ENCODE measurements at places on chromosomes 1 and 21.
A peak's percentile ranks its signal among the peaks of the same experiment; 100 is the strongest.

GRCh38 chr1:168783458-168784210 is 54.6 kb upstream of the DPT start:
- no peak for DNase-seq

- peak; percentile 32 for DNase-seq
Measured at GRCh38 chr1:77929806-77930205, 41.4 kb downstream of the NEXN start.

DNA sequence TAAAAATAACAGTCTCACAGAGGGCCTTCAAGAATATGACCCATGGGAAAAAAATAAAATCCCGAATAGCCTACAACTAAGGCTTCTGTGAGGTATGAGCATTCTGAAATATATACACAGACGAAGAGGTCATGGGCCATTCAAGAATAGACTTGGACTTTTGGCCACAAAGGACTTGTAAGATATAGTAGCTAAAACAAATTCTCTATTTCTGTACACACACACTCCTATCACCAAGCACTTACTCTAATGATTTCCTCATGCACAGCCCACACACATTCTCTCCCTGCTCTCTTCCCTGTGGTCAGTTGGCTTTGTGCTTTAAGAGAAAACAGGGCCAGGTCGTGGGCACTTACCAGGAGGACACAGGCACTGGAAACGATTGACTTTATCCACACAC is 69.7 kb upstream of the ADAM30 start:
- peak; percentile 23 for DNase-seq

DNA sequence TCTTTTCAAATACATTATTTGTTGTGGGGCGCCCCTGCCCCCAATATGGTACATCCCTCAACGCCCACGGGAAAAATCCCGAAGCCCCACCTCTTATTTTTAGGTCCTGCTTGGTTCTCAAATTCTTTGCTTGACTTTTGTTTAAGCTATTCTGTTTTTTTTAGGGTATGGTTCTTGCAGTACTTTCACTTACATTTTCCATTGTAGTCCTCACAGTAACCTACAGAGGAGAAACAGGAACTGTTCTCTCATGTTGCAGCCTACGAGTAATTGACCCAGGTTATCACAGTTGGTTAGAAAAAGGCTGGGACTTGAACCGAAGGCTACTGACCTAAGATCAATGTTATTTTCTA is 697 bp upstream of the C21orf91 start:
- peak; percentile 84 for DNase-seq

DNA sequence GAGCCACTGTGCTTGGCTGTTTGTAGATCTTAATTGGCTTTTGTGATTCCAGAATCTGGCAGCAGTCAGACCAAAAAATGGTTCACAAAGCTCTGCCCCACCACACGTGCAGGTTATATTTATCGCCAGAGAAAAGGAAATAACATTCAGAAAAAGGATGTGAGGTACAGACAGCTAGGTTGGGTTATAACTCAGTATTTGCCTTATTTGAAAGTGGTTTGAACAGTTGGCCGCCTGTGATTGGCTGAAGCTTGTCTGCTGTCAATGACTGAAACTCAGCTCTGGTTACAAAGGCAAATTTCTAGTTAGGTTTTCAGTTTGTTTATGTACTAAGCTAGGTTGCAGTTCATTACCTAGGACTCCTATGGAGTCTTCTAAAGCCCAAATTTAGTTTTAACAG is 9.6 kb downstream of the SH3BGR start:
- no peak for DNase-seq

GRCh38 chr1:117653732-117654492 is 48.1 kb downstream of the TENT5C start:
- no peak for DNase-seq

- DNase-seq, result no peak
Measured at GRCh38 chr1:53734650-53735211, 4.2 kb downstream of the GLIS1 start.

DNA sequence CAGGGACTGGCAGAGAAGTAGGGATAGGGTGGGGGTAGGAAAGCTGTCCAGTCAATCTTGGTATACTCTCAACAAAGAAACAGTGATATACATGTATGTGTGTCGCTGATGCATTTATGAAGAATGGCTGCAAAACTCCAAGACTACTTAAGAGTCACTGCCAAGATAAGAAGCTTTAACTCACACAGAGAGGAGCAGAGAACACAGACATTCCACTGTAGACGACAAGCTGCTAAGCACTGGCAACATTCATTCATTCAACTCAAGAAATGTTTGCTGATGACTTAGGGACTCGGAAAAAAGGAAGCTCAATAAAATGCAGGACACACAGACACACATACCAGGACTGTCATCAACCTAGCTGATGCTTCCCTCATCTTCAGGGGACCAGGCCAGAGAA is 5.5 kb downstream of the CTNNBIP1 start:
- no peak for DNase-seq

- DNase-seq, result no peak
Measured at GRCh38 chr1:200708769-200709168, 29.9 kb upstream of the CAMSAP2 start.

- no peak for DNase-seq
Measured at GRCh38 chr1:91135799-91136198, 114.0 kb upstream of the ZNF644 start.

DNA sequence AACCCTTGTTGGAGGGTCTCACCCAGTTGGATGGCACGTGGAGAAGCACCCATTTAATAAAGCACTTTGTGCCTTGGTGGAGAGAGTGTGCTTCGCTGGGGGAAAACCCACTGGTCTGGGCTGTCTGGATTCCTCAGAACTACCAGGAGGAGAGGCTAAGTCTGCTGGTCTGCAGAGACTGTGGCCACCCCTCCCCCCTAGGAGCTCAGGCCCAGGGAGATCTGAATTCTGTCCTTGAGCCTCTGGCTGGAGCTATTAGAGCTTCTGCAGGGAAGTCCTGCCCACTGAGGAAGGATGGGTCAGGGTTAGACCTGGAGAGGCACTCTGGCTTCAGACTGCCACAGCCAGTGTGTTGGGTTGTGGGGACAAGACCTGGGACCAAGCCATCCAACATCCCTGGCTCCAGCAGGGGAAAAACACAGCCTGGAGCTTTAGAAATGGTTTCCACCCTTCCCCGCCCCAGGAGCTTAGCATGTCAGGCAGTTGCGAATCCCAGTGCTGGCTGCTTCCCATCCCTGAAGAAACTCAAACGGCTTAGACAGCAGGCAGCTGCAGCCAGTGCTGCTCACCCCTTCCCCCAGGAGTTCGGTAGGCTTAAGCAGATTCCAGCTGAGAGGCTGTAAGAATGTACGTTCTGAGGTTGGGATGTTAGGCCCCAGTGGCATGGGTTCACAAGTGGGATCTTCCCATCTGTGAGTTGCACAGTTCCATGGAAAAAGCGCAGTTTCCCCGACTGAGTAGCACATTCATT is 288.3 kb downstream of the TGFB2 start:
- DNase-seq, result no peak

GRCh38 chr1:87941337-87941946 is 612.8 kb downstream of the LMO4 start:
- DNase-seq, result no peak

- no peak for DNase-seq
Measured at GRCh38 chr1:151713044-151713443, 3.6 kb downstream of the CELF3 start.

DNA sequence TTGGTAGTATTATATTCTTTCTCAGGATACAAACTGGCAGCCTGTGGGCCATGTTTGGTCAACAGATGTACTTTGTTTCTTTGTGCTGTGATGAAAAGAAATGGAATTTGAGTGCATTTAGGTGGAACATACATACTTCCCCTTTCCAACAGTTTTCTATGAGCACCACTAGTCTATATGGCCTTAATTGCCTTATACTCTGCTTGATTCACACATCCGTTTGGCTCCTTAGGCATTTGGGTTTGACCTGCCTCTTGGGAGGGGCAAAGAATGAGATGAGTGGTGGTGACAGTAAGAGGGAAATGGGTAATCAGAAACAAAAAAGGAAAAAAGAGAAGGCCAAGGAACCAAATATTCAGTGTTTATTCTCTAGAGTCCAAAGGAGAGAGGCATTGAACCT is 17.0 kb downstream of the CFAP126 start:
- peak; percentile 27 for DNase-seq

GRCh38 chr1:10160907-10161490 is 49.4 kb upstream of the KIF1B start:
- no peak for DNase-seq

DNA sequence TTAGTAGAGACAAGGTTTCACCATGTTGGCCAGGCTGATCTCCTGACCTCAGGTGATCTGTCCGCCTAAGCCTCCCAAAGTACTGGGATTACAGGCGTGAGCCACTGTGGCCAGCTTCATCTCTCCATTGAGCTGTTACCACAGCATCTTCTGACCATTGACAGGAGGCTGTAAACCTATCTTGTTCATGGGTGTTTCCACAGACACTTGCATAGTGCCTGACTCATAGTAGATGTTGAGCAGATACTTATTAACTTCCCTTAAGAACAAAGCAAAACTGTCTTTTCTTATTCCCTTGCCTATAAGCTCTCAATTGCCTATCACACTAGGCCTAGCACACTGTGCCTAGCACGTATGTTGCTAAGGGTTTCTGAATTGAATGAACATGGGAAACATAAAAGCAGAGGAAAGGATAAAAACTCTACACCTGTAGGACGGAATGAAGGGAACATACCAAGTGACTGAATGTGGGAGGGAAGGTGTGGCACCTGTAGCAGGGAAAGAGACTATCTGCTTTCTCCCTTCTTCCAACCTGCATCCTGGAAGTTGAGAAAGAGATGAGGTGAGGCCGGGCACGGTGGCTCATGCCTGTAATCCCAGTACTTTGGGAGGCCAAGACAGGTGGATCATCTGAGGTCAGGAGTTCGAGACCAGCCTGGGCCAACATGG is 1.2 kb upstream of the C1orf54 start:
- DNase-seq, result peak; percentile 71

Measured in inflammatory macrophage treated with lipopolysaccharide for 4 hours (primary cell).